ENCODE measurements at places on chromosomes 3 and 15. TPM values are rescaled to one million over a fixed set of nuclear protein-coding genes. Genes with fewer than 3 reads are reported as not detected.

Gene IQCH
- total RNA-seq: 3.2 TPM

Gene CLEC3B
- not detected for total RNA-seq

Gene CHRFAM7A
- total RNA-seq: 17.5 TPM

Gene SLC51B
- not detected for total RNA-seq

Gene NPAP1
- total RNA-seq: 0.03 TPM

Gene CPNE9
- not detected for total RNA-seq

Gene C3orf22
- total RNA-seq: not detected

Gene MRPS11
- 24.2 TPM for total RNA-seq

Data from Daoy (cell line).